ENCODE measurements at places on chromosomes 6 and 20. TPM values are rescaled to one million over a fixed set of nuclear protein-coding genes. Genes with fewer than 3 reads are reported as not detected.

The LAMA2 gene
- 55.6 TPM for total RNA-seq

The RCAN2 gene
- 6.6 TPM for total RNA-seq

The PAQR8 gene
- 34.0 TPM for total RNA-seq

The RIPOR2 gene
- 17.6 TPM for total RNA-seq

The IRF4 gene
- 0.44 TPM for total RNA-seq

The LY6G6F gene
- not detected for total RNA-seq

The DCDC2 gene
- 4.7 TPM for total RNA-seq

The MCCD1 gene
- total RNA-seq: 0.47 TPM

The MKKS gene
- total RNA-seq: 17.5 TPM

The GPR63 gene
- total RNA-seq: 6.9 TPM

The ATF6B gene
- total RNA-seq: 37.9 TPM

The MCHR2 gene
- total RNA-seq: 0.27 TPM

The ZSWIM1 gene
- total RNA-seq: 6.9 TPM

The RIPPLY2 gene
- total RNA-seq: not detected

The EYA4 gene
- total RNA-seq: 1.8 TPM

The LRRC73 gene
- not detected for total RNA-seq

The FYN gene
- total RNA-seq: 40.0 TPM

The DEFB123 gene
- total RNA-seq: not detected

The CYP24A1 gene
- 1.5 TPM for total RNA-seq

The IFNGR1 gene
- 127 TPM for total RNA-seq

The OR2H2 gene
- not detected for total RNA-seq

The HCK gene
- 0.44 TPM for total RNA-seq

All from hepatocyte (in vitro differentiated cells).